ENCODE measurements at places on chromosomes 1 and 21.

- DNase-seq = no peak
These were observed 65.8 kb downstream of the AK5 start for GRCh38 chr1:77347646-77348045.

GRCh38 chr1:151508833-151509232, 2.4 kb upstream of the CGN start:
- no peak for DNase-seq

- DNase-seq = peak; percentile 23
These were observed 40.2 kb upstream of the COL6A1 start for GRCh38 chr21:45941338-45941710.

DNA sequence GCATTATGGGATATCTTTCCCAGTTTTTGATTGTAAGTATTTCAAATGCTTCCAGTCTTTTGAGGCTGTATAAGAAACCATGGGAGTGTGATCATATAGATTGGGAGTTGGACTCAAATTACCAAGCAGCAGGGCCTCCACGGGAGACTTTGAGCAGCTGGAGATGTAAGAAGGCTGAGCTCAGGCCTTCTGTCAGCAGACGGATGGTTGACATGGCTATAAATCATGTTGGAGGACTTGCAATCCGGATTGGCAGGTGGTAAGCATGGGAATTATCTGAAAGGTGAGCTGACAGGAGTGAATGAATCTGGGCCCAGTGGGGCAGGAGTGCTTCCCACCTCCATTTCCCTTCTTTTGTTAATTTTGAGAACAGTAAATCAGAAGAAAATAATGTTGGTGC, 83.2 kb upstream of the PPM1J start:
- no peak for DNase-seq

GRCh38 chr1:40094466-40095110, 2.5 kb downstream of the PPT1 start:
- no peak for DNase-seq

DNA sequence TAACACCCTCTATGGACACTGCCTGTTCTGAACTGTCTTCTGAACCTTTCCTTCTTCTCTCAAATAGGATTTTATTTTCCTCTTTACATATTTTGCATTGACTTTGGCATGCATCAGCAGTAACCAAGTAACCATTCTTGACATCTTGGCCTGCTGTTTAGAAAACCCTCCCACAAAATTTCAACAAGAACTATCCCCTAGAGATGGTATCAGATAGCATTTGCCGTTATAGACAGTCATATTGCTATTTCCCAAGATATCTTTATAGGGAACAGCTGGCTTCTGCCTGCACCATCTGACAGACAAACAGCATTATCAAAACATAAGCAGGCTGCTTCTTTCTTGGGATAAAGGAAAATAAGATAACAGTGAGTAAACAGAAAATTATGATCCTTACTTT, 54.7 kb downstream of the LHX8 start:
- no peak for DNase-seq

- no peak for DNase-seq
These were observed 39.2 kb upstream of the LRRC8D start for GRCh38 chr1:89781494-89782126.

- DNase-seq = no peak
These were observed 17.3 kb upstream of the FHAD1 start for GRCh38 chr1:15229707-15230131.

DNA sequence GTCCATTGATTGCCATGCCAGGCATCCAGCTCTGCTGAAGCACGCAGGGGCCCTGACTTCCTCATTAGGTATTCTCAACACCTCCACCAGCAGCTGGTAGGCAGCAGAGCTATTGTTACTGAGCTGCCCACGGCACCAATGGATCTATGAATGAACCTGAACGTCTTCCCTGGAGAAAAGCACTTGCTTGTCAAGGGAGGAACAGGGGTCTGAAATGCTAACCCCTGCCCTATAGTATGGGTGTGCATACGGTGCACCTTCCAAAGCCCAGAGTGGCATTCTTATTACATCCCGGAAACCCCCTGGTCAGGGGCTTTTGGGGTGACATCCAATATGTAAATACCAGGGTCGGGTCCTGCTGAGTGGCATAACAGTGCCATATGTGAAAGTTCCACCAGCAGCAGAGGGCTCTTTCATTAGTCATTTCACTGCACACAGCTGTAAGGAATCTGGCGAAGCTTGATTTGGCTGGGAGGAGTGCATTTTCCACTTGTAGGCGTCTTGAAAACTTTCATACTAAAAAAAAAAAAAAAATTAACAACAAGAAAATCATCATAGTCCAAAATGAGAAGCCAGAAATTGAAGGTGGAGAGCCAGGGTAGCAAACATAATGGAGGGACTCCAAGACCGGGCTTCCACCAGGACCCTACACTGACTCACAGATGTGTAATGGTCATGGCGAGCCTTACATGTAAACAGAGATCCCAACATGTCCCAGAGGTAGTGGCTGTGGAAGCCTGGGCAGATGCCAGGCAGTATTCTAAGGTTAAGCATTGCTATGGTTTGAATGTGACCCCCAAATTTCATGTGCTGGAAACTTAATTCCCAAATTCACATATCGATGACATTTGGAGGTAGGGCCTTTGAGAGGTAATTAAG, 58.8 kb upstream of the PRDX6 start:
- DNase-seq = no peak

- no peak for DNase-seq
These were observed 83.0 kb downstream of the NTPCR start for GRCh38 chr1:233033361-233033760.

DNA sequence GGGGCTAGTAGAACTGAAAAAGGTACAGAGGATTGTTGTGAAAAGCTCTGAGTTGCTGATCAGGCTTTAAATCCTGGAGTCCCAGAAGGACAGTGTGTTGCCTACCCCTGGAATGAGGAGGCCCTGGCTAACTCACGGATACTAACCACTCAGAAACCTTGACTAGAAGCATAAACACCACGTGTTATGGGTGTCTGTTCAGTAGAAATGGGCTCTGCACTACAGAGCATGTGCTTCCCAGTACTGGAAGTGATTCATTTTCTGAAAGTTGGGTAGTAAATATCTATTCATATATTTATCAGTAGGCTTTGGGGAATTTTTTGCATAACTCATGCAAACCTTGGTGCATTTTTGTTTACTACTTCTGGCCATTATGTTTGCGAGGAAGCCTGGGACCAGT, 15.1 kb upstream of the CLCA1 start:
- no peak for DNase-seq

DNA sequence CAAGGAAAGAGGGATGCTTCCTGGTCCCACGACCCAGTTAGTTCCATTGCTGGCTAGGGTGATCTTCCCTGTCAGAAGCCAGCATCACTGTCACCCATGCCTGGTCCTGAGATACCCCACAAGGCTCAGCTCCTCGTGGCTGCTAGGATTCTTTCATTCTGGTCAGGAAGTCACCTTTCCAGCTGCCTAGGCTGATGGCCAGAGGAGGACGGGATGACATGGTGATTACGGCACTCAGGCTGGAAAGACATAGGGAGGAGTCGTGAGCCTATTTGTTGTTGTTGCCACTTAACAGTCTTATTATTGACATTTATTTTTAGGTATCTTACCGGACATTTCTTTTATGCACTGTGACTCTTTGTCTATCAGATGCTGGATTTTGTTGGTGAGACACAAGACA, 20.0 kb upstream of the MAPKAPK2 start:
- DNase-seq = peak; percentile 52

GRCh38 chr1:119662034-119662437, 14.0 kb upstream of the ZNF697 start:
- DNase-seq = no peak

- DNase-seq = no peak
These were observed 60.0 kb upstream of the KCTD3 start for GRCh38 chr1:215507119-215507518.

DNA sequence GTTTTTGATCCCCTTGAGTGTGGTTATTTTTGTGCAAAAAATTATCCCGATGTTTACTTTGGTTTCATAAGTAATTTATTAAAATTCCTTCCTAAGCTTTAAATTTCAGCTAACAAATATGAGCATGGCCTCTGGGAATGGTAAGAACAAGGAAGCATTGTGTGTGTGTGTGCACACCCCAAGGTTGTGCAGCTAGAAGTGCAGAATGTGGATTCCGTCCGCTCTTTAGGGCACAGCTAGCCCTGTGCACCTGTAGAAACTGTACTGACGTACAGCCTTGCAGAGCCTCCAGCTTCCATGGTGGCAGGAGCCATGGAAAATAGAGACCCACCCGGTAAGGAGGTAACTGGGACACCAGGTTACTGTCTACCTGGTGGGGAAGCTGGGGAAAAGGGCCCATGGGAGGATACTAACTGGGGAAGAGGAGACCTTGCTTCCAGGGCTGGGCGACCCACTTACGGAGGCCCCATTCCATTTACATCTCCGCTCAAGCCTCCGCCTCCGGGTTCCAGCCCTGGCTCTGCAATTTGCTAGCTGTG, 54.7 kb downstream of the B3GALT5 start:
- no peak for DNase-seq

- peak; percentile 12 for DNase-seq
These were observed 933 bp upstream of the FTCD start for GRCh38 chr21:46156378-46156645.

- peak; percentile 25 for DNase-seq
These were observed 763.6 kb downstream of the ADGRL2 start for GRCh38 chr1:82564333-82564732.

DNA sequence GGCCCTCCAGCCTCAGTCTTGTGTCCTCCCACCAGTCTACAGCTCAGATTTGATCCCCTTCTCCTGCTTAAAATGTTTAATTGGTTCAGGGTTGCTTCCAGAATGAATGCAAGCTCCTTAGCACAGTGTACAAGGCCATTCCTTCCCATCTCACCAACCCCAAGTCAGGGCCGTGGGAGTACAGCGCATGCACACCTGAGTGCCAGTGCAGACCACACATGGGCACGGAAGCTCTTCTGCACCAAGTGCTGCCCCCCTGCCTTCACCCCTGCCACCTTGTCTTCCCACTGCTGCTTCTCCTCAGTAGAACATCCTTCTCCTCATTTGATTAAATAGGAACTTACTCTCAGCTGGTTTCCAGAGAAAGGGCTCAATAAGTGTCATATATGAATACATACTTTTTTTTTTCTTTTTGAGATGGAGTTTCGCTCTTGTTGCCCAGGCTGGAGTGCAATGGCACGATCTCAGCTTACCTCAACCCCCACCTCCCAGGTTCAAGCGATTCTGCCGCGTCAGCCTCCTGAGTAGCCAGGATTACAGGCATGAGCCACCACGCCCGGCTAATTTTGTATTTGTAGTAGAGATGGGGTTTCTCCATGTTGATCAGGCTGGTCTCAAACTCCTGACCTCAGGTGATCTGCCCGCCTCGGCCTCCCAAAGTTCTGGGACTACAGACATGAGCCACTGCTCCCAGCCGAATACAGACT, 9.3 kb downstream of the PMF1 start:
- no peak for DNase-seq

DNA sequence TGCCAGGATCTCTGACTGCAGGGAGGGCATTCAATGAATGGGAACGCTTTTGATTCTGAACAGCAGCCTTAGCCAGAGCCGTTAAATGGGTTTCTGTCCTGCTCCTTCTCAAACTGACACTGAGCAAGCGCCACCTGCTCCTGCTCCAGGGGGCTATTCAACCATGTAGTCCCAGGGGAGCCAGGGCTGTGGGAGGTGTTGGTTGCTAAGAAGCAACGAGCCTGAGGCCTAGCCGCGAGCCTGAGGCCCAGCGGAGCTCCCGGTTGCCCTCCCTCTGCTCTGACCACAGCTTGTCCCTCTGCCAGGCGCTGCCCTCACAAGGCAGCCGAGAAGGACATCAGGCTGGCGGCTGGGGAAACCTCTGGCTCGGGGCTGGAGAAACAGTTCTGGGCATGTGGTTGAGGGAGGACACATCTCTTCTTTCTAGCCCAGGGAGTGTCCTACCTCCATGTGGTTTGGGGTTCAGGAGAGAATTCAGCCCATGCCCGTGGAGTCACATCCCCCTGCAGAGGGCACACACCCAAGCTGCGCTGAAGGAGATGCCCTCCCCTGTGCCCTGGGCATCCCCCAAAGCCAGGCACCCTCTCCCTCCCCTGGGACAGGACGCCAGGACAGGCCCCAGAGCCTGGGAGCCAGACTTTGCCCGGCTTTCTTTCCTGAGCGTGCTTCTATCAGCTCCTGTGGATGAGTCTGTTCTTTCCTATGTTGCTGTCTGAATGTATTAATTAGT, 18.0 kb downstream of the PCP4 start:
- DNase-seq = peak; percentile 70

GRCh38 chr1:206833106-206833680, 32.2 kb upstream of the IL20 start:
- no peak for DNase-seq

- no peak for DNase-seq
These were observed 14.9 kb downstream of the CDA start for GRCh38 chr1:20603504-20604464.

DNA sequence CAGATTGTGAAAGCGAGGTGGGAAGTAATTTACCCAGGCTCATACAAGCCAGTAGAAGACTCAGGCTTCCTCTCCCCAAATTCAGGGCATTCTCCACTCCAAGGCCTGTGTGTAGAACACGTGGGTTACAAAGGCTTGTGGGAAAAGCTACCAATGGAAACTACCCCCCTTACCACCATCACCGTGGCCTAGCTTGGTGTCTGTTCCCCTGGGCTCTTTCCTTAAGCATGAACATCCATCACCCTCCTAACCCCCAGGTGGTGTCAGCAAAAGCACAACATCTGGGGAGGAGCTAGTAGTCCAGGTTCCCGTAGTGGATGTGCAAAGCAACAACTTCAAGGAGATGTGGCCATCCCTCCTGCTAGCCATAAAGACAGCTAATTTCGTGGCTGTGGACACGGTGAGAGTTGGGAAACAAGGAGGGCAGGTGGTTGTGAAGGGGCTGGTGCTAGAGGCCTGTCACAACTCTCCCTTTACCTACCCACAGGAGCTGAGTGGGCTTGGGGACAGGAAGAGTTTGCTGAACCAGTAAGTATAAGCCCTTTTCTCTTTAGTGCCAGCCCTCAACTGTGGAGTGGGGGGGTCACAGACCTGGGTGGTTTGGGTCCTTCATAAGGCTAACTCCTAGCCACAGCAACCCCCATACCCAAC, 701 bp upstream of the MUTYH start:
- no peak for DNase-seq

Measured in Right ventricle myocardium superior (tissue), 1 donor.